ENCODE measurements at places on chromosomes 1 and 21. TPM values are rescaled to one million over a fixed set of nuclear protein-coding genes. Genes with fewer than 3 reads are reported as not detected.

DNA sequence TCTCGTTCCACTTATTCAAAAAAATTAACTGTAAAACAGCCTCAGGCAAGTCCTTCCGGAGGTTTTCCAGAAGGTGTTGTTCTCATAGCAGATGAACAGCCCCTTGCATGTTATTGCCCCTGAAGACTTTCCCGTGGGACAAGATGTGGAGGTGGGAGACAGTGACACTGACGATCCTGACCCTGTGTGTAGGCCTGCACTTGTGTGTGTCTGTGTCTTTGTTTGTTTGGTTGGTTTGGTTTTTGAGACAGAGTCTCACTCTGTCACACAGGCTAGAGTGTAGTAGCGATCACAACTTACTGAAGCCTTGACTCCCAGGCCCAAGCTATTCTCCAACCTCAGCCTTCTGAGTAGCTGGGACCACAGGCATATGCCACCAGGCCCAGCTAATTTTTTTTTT lies 12.6 kb downstream of the ETV3L start:
- H3K27ac ChIP-seq: no peak overlapping the region
- no peak overlapping the region for H3K4me3 ChIP-seq
- no peaks in the 10 kb centered on the region for H3K27me3 ChIP-seq
- no peak for DNase-seq
- no peaks in the 10 kb centered on the region for H3K36me3 ChIP-seq

- no peak overlapping the region for H3K4me3 ChIP-seq
- H3K36me3 ChIP-seq: no peaks in the 10 kb centered on the region
- no peaks in the 10 kb centered on the region for H3K27me3 ChIP-seq
- no peaks in the 10 kb centered on the region for H3K4me1 ChIP-seq
- H3K27ac ChIP-seq: no peak overlapping the region
- DNase-seq: no peak
Observed at GRCh38 chr1:79899914-79900313, 893.4 kb upstream of the ADGRL4 start.

DNA sequence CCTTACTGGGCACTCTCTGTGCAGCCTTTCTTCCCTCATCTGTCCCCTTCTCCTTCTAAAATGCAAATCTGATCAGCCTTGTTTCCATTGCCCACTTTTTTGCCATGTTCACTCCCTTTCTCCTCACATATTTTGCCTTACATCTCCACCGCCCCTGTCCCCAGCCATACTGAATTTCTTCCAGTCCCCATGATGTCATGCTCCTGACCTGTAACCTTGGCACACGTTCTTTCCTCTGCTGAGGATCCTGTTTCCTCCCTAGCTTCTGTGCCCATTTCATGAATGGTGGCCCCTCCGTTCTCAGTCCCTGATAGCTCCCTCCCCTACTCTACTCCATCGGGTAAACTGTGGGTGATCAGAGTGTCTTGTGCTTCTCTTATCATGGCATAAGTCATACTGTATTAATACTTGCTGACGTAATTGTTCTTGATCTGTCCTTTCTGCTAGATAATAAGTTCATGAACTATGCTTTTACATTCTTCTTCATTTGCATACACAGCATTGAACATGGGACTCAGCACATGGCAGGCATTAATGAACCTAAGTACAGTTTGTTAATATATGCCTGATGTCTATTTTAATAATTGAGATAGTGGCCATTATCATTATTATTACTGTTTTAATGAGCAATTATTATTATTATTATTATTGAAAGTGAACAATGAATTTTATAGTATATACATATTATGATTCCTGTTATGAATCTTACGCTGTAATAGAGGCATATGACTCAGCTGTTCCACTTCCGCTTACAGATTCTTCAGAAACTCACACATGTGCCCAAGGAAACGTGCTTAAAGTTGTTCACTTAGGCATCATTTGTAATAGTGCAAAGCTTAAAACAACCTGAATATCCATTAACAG lies 28.5 kb downstream of the MAP3K21 start:
- no peaks in the 10 kb centered on the region for H3K36me3 ChIP-seq
- H3K27me3 ChIP-seq: no peaks in the 10 kb centered on the region
- no peak overlapping the region for H3K27ac ChIP-seq
- H3K4me3 ChIP-seq: no peak overlapping the region
- H3K4me1 ChIP-seq: no peaks in the 10 kb centered on the region

DNA sequence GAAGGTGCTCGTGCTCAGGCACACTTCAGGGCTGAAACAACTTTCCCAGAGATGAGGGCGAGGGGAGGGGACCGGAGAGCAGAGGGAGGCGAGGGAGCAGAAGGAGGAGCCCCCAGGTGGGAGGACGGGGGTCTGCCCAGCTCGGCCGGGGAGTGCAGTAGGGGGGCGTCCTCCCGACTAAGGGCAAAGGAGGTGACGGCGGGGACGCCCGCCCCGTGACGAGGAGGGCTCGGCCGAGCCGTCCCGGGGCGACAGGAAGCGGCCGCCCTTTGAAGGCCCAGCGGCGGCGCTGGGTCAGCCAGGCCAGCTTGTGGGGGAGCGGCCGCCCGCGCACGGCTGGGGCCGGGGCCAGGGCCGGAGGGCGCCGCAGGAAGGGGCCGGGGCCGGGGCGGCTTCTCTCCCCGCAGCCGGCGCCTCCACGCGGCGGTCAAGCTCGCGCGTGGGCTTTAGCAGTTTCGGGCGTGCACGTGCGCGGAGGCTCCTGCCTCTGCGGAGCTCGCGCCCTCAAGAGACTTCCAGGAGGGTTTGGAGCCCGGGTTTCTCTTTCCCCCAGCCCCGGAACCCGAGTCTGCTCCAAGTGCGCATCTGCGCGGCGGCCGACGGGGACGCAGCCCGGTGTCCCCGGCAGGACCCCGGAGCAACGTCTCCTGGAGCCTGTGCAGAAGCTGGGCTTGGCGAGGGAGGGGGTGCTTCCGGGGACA lies 100.8 kb upstream of the SLC45A1 start:
- peak; percentile 82 for DNase-seq
- peak overlapping the region; percentile 39 for H3K4me3 ChIP-seq
- H3K36me3 ChIP-seq: no peaks in the 10 kb centered on the region
- peaks cover 48% of the 10 kb centered on the region for H3K27me3 ChIP-seq
- peaks cover 22% of the 10 kb centered on the region for H3K4me1 ChIP-seq

DNA sequence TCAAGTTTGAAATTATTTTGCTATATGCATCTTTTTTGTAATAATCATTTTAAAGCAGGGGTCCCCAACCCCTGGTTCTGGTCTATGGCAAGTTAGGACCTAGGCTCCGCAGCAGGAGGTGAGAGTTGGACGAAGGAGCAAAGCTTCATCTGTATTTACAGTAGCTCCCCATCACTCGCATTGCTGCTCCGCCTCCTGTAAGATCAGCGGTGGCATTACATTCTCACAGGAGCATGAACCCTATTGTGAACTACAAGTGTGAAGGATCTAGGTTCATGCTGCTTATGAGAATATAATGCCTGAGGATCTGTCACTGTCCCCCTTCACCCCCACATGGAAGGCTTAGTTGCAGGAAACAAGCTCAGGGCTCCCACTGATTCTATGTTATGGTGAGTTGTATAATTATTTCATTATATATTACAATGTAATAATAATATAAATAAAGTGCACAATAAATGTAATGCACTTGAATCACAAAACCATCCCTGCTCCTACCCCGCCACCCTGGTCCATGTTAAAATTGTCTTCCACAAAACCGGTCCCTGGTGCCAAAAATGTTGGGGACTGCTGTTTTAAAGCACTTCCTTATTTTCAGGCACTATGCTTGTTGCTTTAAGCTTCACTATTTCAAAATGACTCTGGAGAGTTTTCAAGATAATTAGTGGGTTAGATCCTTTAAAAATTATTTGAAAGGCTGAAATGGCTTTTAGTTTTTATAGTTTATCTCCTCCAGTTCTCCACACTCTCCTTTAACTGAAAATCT lies 74.8 kb downstream of the PLA2G4A start:
- no peaks in the 10 kb centered on the region for H3K27me3 ChIP-seq
- H3K4me1 ChIP-seq: peaks cover 10% of the 10 kb centered on the region

The MATN1 gene
- 0.72 TPM for total RNA-seq

The CELA2A gene
- not detected for total RNA-seq

The PBX1 gene
- 35.6 TPM for total RNA-seq

The CR1 gene
- total RNA-seq: 279 TPM

The AMIGO1 gene
- 8.5 TPM for total RNA-seq

Data from spleen (tissue), 13 donors.